A673 (cell line): ENCODE measurements at places on chromosomes 11 and 22.

- H3K27ac ChIP-seq = no peak overlapping the region
- H3K36me3 ChIP-seq = no peaks in the 10 kb centered on the region
- no peak overlapping the region for H3K4me3 ChIP-seq
- H3K4me1 ChIP-seq = no peaks in the 10 kb centered on the region
- H3K27me3 ChIP-seq = no peaks in the 10 kb centered on the region
These were observed 8.3 kb upstream of the SSTR3 start for GRCh38 chr22:37220543-37220981.

DNA sequence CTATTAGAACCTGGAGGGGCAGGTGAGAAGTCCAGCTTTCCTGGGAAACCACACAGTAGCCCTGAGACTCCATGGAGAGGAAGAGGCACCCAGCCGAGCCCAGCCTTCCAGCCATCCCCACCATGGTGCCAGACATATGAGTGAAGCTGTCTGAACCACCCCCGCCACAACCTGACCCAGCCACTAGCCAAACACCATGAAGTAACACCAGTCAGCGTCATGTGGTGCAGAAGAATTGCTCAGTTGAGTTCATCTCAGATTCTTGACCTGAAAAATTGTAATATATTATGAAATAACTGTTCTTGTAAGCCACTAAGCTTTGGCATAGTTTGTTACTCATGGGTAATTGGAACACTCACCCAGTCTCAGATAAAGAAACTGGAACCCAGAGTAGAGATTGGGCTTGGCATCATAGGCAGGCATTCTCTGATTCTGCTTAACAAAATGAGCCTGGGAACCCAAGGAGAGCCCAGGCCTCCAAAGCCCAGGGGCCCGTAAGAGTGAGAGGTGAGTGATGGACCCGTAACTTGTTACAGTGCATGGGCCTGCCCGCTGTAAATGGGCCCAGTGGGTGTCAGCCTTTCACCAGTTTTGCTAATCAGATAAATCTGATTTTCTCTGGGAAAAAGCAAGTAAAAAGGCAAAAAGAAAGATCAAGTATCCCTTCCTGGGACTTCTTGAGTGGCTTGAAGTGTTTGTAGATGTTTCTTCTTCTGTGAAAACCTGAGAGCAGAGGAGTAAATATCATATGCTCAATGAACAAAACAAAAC lies 305.5 kb downstream of the DDX10 start:
- no peak overlapping the region for H3K27ac ChIP-seq
- no peaks in the 10 kb centered on the region for H3K4me1 ChIP-seq
- H3K4me3 ChIP-seq = no peak overlapping the region
- no peaks in the 10 kb centered on the region for H3K36me3 ChIP-seq
- H3K27me3 ChIP-seq = no peaks in the 10 kb centered on the region

- peaks cover 8% of the 10 kb centered on the region for H3K36me3 ChIP-seq
- no peaks in the 10 kb centered on the region for H3K4me1 ChIP-seq
- H3K4me3 ChIP-seq = no peak overlapping the region
- no peaks in the 10 kb centered on the region for H3K27me3 ChIP-seq
- H3K27ac ChIP-seq = no peak overlapping the region
- no peak for DNase-seq
These were observed 103.5 kb downstream of the BCR start for GRCh38 chr22:23283591-23284503.

DNA sequence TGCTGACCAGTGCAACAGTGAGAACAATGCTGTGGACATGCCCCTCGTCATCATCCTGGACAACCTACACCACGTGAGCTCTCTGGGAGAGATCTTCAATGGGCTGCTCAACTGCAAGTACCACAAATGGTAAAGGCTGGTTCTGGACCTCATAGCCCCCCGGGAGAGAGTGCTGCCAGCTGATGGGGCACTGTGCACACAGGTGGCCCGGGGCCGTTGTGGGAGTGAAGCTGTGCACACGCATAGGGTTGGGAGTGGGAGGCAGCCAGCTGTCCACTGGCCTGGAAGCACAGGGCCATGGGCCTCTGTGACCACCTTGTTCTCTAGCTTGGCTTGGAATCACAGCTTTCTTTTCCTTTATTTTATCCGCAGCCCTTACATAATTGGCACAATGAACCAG lies 57.0 kb downstream of the DBX1 start:
- no peaks in the 10 kb centered on the region for H3K27me3 ChIP-seq
- H3K36me3 ChIP-seq = no peaks in the 10 kb centered on the region
- no peak overlapping the region for H3K4me3 ChIP-seq
- H3K27ac ChIP-seq = no peak overlapping the region

DNA sequence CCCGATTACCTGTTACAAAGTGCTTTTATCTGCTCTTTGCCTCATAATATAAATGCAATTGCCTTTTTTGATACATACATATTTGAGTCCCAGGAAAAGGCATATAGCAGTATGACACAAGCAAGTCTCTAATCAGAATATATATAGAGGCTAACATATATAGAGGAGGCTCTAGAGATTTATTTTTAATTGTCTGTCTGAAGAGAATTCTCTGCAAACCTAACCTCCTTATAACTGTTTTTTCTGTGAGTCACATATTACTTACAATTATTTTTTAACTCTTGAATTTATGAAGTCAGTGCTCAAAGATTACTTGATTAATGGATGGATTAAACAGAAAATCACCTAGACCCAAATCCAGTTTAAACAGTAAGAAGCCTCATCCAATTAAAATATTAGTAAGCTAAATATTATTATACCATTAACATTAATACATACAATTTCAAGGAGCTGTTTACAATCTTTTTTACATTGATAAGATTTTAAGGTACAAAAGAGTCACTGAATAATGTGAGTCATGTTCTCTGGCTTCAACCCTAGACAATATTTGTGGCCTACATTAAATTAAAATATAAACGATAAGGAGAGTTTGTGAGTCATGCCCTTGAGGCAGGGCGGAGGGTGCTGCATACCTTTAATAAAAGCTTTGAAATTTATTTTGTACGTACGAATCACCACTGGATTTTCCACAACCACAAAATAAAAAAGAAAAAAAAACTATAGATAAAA lies 19.2 kb upstream of the MMP13 start:
- H3K4me3 ChIP-seq = no peak overlapping the region
- no peaks in the 10 kb centered on the region for H3K27me3 ChIP-seq
- no peaks in the 10 kb centered on the region for H3K36me3 ChIP-seq

- H3K4me1 ChIP-seq = no peaks in the 10 kb centered on the region
- no peak overlapping the region for H3K27ac ChIP-seq
- no peak overlapping the region for H3K4me3 ChIP-seq
These were observed 16.7 kb upstream of the ELFN2 start for GRCh38 chr22:37443977-37444376.

DNA sequence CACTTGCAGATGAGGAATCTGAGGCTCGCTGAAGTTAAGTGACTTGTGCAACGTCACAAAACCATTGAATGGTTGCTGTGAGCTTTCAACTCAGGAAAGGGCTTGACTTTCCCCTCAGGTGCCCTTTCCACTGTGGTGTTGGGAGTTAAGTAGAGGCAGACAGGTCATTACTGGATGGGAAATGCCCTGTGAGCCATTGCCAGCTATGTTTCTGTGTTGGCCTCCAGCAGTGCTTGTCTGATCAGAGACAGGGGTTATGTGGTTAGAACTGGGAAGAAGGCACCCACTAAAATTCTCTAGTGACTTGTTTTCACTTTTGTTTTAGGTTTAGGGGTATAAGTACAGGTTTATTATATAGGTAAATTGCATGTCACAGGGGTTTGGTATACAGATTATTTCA lies 96.6 kb downstream of the FDX1 start:
- DNase-seq = no peak
- H3K36me3 ChIP-seq = no peaks in the 10 kb centered on the region
- no peak overlapping the region for H3K4me3 ChIP-seq
- no peaks in the 10 kb centered on the region for H3K27me3 ChIP-seq
- no peak overlapping the region for H3K27ac ChIP-seq
- peaks cover 16% of the 10 kb centered on the region for H3K4me1 ChIP-seq

DNA sequence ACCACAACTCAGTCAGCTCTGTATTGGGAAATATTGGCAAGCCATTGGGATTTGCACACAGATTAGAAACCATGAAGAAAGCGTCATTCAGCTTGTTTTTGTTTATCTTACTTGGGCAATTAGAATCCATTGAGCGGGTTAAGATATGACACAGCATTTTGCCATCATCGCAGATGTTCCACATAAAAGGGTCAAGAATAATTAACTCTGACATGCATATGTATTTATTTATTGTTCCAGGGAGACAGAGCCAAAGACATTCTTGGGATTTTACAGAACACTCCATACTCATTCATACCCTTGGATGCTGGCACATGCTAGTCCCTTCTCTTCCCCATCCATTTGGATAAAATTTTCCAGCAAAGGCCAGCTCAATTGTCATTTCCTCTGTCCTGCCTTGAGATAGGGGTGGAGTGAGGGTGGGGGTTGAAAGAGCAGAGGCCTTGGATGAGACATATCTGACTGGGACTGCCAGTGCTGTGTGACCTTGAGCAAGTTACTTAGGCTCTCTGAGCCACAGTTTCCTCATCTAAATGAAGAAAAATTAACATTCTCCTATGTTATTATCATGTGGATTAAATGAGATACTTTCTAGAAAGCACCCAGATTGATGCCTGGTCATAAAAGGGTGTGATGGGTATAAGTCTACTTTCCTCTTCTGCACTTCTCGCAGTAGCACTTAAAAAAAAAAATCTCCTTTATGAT lies 179.7 kb downstream of the RRAS2 start:
- no peak for DNase-seq
- H3K4me1 ChIP-seq = no peaks in the 10 kb centered on the region
- H3K27ac ChIP-seq = no peak overlapping the region
- no peaks in the 10 kb centered on the region for H3K36me3 ChIP-seq

DNA sequence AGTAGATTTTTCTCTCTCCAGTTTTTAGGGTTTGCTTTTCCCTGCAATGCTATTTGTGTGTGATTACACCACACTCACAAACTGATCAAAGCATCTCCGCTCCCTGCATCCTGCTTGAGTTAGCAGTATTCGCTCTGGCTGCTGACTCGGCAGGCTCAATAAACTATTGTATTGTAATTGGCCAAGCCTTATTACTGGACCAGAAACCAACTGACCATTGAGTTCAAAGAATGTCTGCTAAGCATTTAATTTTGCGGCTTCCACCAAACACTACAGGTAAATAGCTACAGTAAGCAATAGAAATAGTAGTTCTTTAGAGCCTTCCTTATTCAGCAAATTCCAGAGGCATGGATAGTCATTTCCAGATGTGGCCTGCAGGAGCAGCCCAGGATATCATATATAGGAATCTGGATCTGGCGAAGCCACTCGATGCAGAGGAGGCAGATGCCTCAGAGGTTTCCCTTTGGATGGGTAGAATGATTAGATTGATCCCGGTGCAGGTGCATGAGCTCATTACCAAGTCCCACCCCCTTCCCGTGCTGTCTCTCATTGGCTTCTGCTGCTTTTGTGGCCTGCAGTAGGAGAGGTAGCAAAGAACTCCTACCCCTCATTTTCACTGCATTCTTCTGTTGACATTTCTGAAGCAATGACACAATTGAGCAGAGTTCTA lies 77.3 kb downstream of the COMMD9 start:
- no peak overlapping the region for H3K4me3 ChIP-seq
- H3K4me1 ChIP-seq = no peaks in the 10 kb centered on the region
- H3K36me3 ChIP-seq = no peaks in the 10 kb centered on the region
- no peak overlapping the region for H3K27ac ChIP-seq
- no peaks in the 10 kb centered on the region for H3K27me3 ChIP-seq

DNA sequence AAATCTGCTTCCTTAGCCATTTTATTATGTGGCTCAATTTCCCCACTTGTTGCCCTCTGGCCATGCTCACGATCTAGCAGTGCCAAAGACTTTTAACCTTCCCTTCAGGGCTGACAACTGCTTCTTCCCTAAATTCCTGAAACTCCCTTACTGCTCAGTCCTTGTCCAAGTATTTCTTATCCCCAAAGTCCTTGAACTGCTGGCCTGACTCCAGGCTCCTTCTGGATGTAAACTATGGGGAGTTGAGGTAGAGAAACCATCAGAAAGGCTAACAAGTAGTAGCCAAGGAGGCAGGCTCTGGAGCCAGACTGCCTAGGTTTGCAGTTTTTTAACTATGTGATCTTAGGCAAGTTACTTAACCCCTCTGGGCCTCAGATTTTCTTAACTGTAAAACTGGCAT lies 258.7 kb upstream of the CCDC90B start:
- peaks cover 84% of the 10 kb centered on the region for H3K4me1 ChIP-seq
- DNase-seq = no peak
- H3K36me3 ChIP-seq = peaks cover 34% of the 10 kb centered on the region

- no peak for DNase-seq
- H3K27me3 ChIP-seq = no peaks in the 10 kb centered on the region
- no peaks in the 10 kb centered on the region for H3K4me1 ChIP-seq
- no peak overlapping the region for H3K27ac ChIP-seq
These were observed 15.6 kb upstream of the UCP3 start for GRCh38 chr11:74024261-74025029.

GRCh38 chr11:130787092-130787616 lies 129.1 kb downstream of the SNX19 start:
- no peak overlapping the region for H3K27ac ChIP-seq
- no peaks in the 10 kb centered on the region for H3K36me3 ChIP-seq
- H3K4me1 ChIP-seq = peaks cover 13% of the 10 kb centered on the region
- no peak for DNase-seq
- no peak overlapping the region for H3K4me3 ChIP-seq
- H3K27me3 ChIP-seq = no peaks in the 10 kb centered on the region

DNA sequence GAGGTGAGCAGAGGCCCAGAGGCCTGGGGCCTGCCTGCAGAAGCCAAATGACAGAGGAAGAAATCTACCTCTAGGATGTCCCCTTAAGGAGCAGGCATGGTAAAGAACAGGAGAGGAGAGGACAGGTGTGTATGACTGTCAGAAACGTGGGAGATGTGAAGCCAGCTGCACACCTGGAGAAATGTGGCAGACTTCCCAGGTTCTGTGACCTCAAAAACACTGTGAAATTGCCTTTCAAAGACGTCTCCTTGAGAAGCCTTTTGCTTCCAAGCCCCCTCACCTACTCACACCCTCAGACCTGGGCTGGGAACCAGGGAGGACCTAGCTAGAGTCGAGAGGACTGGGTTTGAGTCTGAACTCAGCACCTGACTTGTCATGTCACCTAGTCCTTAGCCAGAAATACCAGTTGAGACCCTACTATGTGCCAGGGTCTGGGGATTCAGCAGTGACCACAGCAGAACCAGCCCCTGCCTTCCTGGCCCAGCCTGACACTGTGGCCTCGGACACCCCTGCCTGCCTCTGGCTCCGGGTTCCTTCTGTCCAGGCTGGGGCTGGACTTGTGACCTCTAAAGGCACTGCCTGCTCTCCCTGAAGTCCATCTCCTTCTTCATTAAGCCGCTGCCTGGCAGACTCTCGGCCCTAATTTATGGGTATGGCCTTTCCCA lies 5.6 kb downstream of the TPBGL start:
- H3K36me3 ChIP-seq = no peaks in the 10 kb centered on the region
- no peak overlapping the region for H3K4me3 ChIP-seq
- H3K4me1 ChIP-seq = no peaks in the 10 kb centered on the region
- H3K27ac ChIP-seq = no peak overlapping the region
- H3K27me3 ChIP-seq = peaks cover 29% of the 10 kb centered on the region
- no peak for DNase-seq

DNA sequence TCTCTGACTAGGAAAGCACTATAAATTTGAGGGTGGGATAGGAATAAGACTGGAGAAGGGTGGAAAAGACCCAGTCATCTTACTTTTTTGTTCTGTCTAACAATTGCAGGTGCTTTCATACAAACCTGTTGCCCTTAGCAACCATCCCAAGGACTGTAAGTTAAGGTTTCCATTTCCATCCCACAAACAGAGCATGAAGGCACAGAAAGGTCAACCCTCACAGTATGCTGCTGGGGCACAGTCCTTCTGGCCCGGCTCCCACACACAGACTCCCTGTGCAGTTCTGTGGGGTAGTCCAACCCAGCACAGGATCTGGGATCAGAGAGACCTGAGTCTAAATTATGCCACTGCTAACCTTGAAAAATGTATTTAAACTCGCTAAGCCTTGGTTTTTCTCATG lies 38.4 kb upstream of the ETS1 start:
- DNase-seq = no peak
- no peaks in the 10 kb centered on the region for H3K36me3 ChIP-seq
- no peaks in the 10 kb centered on the region for H3K4me1 ChIP-seq
- no peak overlapping the region for H3K27ac ChIP-seq
